ENCODE measurements at places on chromosomes 12 and 14. TPM values are rescaled to one million over a fixed set of nuclear protein-coding genes. Genes with fewer than 3 reads are reported as not detected.

- no peak for DNase-seq
- H3K27ac ChIP-seq = no peak overlapping the region
- H3K4me1 ChIP-seq = no peaks in the 10 kb centered on the region
- H3K4me3 ChIP-seq = no peak overlapping the region
- H3K36me3 ChIP-seq = no peaks in the 10 kb centered on the region
- peaks cover 7% of the 10 kb centered on the region for H3K27me3 ChIP-seq
Observed at GRCh38 chr12:124582108-124582424, 14.7 kb upstream of the NCOR2 start.

DNA sequence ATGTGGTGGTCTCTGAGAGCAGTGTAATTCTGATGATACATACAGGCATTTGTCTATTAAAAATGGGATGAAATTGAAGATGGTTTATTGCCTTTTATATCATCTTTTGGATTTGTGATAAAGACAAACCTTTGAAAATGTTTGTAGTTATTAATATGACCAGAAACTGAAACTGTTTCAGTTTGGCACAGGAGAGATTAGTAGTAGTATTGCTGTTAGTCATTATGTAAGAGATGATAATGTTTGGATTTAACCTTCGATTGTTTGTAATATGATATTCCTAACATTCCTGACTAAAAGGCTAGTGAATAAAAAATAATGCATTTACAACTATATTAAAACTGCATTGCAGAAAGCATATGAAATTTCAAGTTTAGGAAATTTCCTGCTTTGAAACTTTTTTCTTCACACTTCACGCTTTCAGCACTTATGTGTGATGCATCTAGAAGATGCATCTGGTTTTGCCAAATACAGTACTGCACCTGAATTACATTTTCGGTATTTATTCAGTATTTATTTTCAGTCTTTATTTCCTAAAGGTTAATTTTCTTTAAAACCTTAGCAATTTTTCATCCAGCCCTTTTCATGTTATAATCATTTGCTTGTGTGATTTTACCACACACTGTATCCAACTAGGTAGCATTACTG lies 25.5 kb downstream of the ADIPOR2 start:
- DNase-seq = peak; percentile 37
- no peaks in the 10 kb centered on the region for H3K36me3 ChIP-seq
- peaks cover 4% of the 10 kb centered on the region for H3K4me1 ChIP-seq
- H3K27ac ChIP-seq = no peak overlapping the region
- H3K27me3 ChIP-seq = no peaks in the 10 kb centered on the region

DNA sequence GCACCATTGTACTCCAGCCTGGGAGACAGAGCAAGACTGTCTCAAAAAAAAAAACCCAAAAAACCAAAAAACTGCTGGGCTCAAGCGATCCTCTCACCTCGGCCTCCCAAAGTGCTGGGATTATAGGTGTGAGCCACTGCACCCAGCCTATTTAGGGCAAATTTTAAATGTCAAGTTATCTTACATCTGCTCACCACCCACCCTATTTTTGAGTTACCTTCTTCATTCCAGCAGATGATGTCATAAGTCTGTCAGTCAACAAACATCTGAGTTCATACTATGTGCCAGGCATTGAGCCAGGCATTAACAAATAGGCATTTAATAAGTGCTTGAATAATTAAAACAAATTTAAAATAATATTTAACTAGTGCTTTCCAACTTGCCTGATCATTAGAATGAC lies 21.5 kb downstream of the BATF start:
- H3K4me1 ChIP-seq = no peaks in the 10 kb centered on the region
- H3K4me3 ChIP-seq = no peak overlapping the region
- H3K27me3 ChIP-seq = no peaks in the 10 kb centered on the region
- no peak overlapping the region for H3K27ac ChIP-seq

GRCh38 chr12:131253376-131254026 lies 299.8 kb downstream of the ADGRD1 start:
- no peaks in the 10 kb centered on the region for H3K27me3 ChIP-seq
- no peaks in the 10 kb centered on the region for H3K36me3 ChIP-seq
- H3K4me1 ChIP-seq = no peaks in the 10 kb centered on the region
- no peak overlapping the region for H3K27ac ChIP-seq
- no peak for DNase-seq
- no peak overlapping the region for H3K4me3 ChIP-seq

CCDC38 gene
- polyA plus RNA-seq = not detected
